Stromal cell of bone marrow (primary cell): ENCODE measurements at places on chromosomes 11 and 22.
A peak's percentile ranks its signal among the peaks of the same experiment; 100 is the strongest.

DNA sequence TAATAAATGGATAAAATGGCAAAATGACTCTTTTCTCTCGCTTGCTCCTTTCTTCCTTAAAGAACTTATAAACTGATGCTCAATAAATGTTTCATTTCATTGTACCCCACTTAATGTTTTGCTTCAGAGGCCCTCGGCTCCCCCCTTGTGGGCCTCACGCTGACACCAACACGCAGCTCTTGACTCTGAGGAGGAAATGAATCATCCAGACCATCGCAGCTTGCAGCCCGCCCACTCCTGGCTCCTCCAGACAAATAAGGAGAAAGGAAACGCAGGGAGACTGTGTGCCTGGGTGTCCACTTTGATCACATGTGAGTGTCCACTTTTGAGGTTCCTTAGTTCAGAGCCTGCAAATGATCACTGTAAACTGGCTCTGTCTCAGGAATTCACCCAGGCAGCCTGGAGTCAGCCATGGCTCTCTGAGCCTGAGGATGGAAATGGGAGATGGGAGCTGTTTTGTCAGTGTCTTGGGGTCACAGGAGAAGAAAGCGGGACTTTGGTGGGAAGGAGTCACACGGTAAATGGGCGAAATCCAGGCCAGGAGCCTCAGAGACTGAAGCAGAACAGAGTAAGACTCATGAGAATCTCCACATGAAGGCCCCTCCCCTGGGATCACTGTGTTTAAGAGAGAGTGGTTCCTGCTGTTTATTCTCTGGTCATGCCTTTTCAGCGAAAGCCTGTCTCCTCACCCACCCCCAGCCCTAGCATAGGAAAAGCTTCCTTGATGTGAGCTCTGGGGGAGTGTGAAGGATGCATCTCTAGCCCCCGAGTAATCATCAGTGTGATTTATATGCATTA is 96.5 kb downstream of the CWC15 start:
- peak; percentile 96 for DNase-seq

DNA sequence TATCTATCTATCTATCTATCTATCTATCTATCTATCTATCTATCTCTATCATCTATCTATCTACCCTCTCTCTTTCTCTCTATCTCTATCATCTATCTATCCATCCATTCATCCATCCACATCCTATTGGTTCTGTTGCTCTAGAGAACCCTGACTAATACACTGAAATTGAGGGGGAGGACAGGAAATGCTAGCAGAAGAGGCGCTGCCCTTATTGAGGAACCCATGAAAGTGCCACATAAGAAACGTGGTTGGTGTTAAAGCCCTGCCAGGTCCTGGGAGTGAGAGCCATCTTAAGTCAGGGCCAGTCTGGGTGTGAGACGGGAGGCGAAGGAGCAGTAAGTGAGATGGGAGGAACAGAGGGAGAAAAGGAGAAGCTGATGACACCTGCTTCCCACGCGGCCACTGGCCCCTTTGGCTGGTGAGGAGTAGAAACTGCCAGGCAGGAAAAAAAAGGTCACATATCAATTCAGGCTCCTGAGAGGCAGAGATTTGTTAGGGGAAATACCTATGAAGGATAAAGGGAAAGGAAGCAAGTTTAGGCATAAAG is 87.9 kb upstream of the PLET1 start:
- DNase-seq = no peak

- DNase-seq = no peak
These were observed 259.0 kb downstream of the MN1 start for GRCh38 chr22:27542602-27543001.

- no peak for DNase-seq
These were observed 353.9 kb upstream of the TENM4 start for GRCh38 chr11:79794484-79795393.

GRCh38 chr11:19864141-19865140 is 151.8 kb downstream of the NAV2 start:
- DNase-seq = no peak
